Large intestine (tissue), 12 donors: ENCODE measurements at places on chromosomes 12 and 14. TPM values are rescaled to one million over a fixed set of nuclear protein-coding genes. Genes with fewer than 3 reads are reported as not detected.

DNA sequence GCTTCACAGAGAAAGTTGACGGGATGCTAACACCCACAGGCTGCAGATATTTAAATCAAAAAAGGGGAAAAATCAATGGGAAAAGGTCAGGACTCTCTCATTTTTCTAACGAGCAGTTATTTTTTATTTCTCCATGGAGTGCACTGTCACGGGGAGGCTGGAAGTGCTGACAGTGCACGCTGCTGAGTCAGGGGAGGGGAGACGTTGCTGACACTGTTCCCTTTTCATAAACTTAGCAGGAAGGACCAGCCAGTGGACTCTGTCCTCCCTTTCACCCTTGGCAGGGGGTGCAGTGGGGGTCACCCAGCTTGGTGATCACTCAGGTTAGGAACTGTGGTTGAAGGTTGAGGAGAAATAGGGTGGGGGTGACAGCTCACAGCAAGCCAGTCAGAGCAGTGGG lies 65.6 kb upstream of the FUT8 start:
- H3K27me3 ChIP-seq: no peaks in the 10 kb centered on the region
- DNase-seq: peak; percentile 78
- H3K36me3 ChIP-seq: no peaks in the 10 kb centered on the region
- peaks cover 16% of the 10 kb centered on the region for H3K4me1 ChIP-seq

DNA sequence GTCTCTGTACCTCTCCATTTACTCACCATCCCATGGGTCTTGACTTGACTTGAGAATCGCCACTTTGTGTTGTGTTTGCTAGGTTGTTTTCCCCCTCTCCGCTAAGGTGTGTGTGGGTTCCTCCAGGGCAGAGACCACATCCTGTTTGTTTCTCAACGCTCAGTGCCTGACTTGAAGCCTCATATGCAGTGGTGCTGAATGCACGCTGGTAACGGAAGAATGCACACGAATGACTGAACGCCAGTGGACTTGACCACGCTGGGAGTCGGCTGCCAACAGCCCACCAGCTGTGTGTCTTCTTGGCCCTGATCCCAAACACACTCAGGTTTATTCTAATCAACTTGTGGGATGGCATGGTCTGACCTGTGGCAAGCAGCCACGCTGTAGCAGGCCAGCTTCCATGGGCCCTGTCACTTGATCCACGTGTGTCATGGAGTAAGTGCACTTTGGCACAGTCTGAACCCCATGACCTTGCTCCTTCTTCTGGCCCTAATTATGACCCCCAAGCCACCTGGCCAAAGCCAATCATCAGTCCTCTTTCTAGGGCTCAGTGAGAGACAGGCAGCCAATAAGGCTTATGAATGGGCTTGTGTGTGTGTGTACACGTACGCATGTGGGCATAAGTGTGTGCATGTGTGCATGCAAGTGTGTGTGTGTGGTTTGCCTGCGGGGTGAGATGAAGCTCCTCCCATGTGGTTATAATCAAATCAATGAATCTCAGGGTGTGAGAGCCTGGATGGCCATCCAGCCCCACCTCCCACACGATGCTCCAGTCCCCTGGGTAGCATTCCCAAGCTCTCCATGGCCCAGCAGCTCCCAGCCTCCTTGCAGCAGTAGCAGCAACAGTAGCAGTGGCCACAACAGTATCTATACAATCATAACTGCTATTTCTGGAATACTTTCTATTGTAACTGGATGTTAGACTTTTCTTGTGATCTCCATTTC lies 6.4 kb upstream of the TC2N start:
- H3K27ac ChIP-seq: no peak overlapping the region
- H3K4me1 ChIP-seq: peaks cover 23% of the 10 kb centered on the region
- no peaks in the 10 kb centered on the region for H3K27me3 ChIP-seq
- no peak overlapping the region for H3K4me3 ChIP-seq

DNA sequence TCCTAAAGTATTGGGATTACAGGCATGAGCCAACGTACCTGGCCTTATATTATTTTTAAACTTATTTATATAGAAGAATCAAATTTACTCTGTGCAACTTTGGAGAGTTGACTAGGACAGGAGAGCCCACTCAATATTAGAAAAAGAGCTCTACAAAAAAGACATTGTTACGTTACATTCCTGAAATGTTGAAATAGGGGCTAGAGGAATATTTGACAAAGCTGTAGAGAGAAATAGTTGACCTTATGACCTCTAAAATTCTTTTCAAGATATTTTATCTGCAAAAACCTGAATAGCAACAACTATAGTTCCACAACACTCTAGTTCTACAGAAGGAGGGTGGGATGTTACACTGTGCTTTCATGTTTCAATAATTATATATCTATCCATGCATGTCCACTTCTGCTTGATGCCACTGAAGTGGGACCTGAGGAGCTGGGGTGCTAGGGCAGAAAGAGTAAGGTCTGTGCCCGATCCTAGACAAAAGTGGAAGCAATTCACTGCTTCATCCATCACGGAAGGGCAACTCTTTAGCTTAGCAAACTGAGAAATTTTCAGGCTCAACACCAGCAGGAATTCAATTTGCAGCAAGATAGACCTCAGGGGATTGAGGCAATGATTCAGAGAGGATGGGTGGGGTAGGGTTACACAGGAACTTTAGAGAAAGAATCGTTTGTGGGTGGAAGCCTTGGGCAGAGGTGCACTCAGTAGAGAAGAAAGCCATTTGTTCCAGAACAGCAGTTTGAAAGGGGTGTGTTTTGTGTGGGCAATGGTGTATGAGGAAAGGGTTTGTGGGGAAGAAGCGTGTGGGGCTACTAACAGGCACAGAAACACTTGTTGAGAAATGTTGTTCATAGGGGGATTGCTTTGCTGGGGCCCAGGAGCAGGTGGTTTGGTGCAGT lies 16.0 kb upstream of the RNASE10 start:
- H3K4me3 ChIP-seq: no peak overlapping the region
- H3K4me1 ChIP-seq: no peaks in the 10 kb centered on the region
- no peak overlapping the region for H3K27ac ChIP-seq
- H3K36me3 ChIP-seq: no peaks in the 10 kb centered on the region

DNA sequence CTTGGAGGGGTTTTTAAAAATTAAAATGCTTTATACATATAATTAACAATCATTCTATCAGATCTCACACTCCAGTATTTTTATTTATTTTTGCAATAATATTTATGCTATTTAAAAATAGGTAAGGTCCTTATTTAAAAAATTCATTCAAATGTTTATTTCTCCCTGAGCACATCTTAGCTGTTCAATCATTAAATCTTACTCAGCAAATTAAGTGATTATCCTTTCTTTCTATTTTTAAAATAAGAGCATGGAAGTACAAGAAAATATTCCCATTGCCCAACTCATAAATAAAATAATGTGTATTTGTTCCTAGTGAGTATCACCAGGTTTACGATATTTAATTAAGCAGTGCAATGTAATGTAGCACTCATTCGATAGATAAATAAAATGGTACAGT lies 357.2 kb upstream of the RPL10L start:
- H3K27me3 ChIP-seq: no peaks in the 10 kb centered on the region
- no peak overlapping the region for H3K4me3 ChIP-seq
- H3K4me1 ChIP-seq: no peaks in the 10 kb centered on the region
- DNase-seq: no peak
- H3K36me3 ChIP-seq: no peaks in the 10 kb centered on the region

DNA sequence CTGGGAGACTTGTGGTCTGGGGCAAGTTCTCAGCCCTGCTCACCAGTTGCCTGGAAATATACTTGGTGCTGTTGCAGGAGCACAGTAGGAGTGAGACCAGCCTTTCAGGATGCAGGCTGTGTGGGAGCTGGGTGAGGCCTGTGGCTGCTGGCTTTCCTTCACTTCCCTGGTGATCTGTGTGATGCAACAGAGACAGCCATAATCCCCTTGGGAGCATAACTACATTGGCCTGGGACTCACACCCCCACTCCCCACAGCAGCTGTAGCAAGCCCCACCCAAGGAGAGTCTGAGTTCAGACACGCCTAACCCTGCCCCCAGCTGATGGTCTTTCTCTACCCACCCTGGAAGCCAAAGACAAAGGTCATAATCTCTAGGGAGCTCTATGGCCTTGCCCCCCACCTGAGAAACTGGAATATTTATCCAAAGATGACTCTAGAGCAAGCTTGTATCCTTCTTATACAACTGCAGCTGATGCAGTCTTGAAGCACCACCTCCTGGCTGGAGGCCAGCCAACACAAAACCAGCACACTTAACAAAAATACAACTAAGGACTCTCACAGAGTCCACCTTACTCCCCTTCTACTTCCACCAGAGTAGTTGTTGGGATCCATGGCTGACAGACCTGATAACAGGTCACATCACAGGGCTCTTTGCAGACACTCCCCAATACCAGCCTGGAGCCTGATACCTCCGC lies 190.4 kb upstream of the CPNE8 start:
- H3K36me3 ChIP-seq: no peaks in the 10 kb centered on the region
- H3K27ac ChIP-seq: no peak overlapping the region
- H3K27me3 ChIP-seq: no peaks in the 10 kb centered on the region
- H3K4me1 ChIP-seq: no peaks in the 10 kb centered on the region
- H3K4me3 ChIP-seq: no peak overlapping the region
- peak; percentile 12 for DNase-seq

DNA sequence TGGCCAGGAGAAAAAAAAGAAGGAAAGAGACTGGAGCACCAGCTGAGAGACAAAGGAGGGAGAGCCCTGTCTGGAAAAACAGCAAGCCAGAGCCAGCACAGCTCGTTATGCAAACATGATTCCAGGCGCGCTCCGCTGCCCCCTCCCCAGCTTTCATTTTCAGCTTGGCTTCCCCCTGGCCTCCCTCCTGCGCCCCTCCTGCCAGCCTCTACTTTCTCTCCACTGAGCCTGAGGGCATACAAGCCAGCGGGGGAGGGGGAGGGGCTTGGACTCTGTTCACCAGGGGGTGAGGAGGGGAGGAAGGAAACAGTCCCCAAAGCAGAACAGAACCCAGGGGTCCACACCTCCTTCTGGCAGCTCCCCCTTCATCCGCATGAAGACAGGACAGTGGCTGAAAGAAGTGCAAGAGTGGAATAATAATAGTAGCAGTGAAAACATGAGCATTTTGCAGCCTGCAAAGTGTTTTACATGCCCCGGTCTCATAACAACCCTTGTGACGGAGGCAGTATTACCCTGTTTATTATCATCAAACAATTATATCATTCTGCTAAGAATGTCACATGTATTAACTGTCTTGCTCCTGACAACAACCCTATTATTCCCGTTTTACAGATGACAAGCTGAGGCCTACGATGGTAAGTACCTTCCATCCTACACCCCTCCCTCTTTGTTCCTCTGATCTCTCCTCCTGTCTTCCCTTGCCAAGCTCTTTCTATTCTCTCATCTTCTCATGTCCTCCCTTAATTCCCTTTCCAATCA lies 24.2 kb downstream of the SMUG1 start:
- H3K4me1 ChIP-seq: peaks cover 46% of the 10 kb centered on the region
- H3K4me3 ChIP-seq: no peak overlapping the region
- no peaks in the 10 kb centered on the region for H3K36me3 ChIP-seq
- H3K27ac ChIP-seq: no peak overlapping the region
- no peaks in the 10 kb centered on the region for H3K27me3 ChIP-seq

DNA sequence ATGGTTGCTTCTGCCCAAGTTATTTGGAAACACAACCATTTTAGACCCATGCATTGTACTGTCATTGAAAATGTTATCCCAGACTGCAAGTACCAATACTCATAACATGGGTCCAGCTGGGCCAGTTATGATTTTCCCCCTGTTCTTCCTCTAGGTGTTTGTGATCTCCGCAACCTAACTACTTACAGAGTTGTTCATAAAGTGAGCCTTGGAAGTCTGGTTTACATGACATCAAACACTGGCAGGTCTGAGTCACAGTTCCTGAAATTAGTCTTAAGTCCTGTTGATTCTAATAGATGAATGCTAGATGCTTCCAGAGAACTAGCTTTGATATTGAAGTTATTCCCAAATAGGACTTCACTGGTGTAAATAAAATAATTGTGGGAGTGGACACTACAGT lies 487.0 kb downstream of the MED13L start:
- no peak for DNase-seq
- no peak overlapping the region for H3K4me3 ChIP-seq
- H3K27ac ChIP-seq: no peak overlapping the region

DNA sequence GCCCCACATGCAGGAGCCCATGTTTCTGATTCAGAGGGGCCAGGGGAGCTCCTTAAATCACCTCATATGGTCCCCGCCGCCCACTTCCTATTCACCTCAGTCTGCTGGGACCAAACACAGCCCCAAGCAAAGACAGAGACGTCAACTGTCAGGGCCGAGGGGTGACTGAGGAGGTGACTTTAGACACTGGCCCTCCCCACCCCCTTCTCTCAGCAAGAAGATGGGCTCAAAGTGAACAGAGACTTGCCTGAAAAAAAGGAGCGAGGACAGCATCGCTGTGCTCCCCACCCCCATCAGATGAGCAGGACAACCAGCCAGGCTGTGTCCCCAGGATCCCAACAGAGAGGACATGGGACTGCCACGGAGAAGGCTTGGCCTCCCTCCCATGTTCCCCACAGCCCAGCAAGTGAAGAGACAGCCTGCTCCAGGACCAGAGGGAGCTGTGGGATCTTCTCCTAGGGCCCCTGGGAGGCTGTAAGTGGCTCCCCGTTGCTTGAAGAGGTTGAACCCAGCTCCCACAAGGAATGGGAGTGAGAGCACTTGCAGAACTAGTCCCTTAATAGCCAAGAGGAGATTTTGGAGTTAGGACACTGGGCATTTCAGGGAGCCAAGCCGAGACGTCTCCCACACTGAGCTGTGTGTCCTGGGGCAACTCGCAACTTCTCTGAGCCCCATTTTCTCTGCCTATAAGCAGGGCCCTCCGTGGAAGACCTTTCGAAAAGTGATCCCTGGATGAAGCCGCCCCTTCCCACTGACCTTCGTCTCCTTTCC lies 1.3 kb upstream of the KRT79 start:
- no peak overlapping the region for H3K27ac ChIP-seq
- H3K27me3 ChIP-seq: peaks cover 13% of the 10 kb centered on the region
- no peak for DNase-seq
- H3K4me3 ChIP-seq: no peak overlapping the region
- no peaks in the 10 kb centered on the region for H3K4me1 ChIP-seq

GRCh38 chr12:4849115-4849541 lies 60.6 kb upstream of the KCNA1 start:
- H3K27me3 ChIP-seq: peaks cover 4% of the 10 kb centered on the region
- DNase-seq: peak; percentile 67
- no peak overlapping the region for H3K27ac ChIP-seq
- H3K4me3 ChIP-seq: no peak overlapping the region
- no peaks in the 10 kb centered on the region for H3K36me3 ChIP-seq

GRCh38 chr14:36426836-36427235 lies 93.2 kb downstream of the NKX2-1 start:
- H3K36me3 ChIP-seq: no peaks in the 10 kb centered on the region
- no peak overlapping the region for H3K4me3 ChIP-seq
- no peak overlapping the region for H3K27ac ChIP-seq
- no peaks in the 10 kb centered on the region for H3K4me1 ChIP-seq
- H3K27me3 ChIP-seq: no peaks in the 10 kb centered on the region

DNA sequence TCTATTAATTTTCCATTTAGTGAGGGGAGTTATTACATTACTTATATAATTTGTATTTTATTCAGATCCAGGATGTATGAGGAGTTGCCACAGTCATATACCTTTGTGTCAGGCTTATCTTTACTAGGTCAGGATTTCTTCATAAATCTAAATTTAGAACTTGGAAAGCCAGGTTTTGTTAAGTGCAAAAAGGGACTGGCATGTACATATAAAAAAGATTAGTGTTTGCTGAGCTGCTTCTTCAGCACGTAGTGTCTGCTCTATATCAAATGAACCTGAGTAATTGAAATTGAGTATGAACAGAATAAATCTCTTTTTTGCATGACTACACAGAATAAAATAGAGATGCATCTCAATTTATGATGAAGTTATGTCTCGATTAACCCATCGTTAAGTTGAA lies 157.4 kb downstream of the NUBPL start:
- no peaks in the 10 kb centered on the region for H3K36me3 ChIP-seq
- DNase-seq: no peak
- no peak overlapping the region for H3K27ac ChIP-seq
- H3K4me1 ChIP-seq: no peaks in the 10 kb centered on the region
- no peak overlapping the region for H3K4me3 ChIP-seq

The PEBP1 gene
- polyA plus RNA-seq: 252 TPM

The LYZ gene
- polyA plus RNA-seq: 128 TPM

The RNF212B gene
- 0.34 TPM for polyA plus RNA-seq

The OTOGL gene
- 0.22 TPM for polyA plus RNA-seq

The C3AR1 gene
- polyA plus RNA-seq: 6.1 TPM
